CD4-positive, alpha-beta T cell treated with Interleukin-15 for 4 hours (primary cell): ENCODE measurements at places on chromosomes 13 and 19.
A peak's percentile ranks its signal among the peaks of the same experiment; 100 is the strongest.

- DNase-seq: no peak
These were observed 1192.2 kb downstream of the EFNB2 start for GRCh38 chr13:105343134-105343806.

GRCh38 chr13:98664047-98664446, 87.1 kb upstream of the STK24 start:
- peak; percentile 22 for DNase-seq

DNA sequence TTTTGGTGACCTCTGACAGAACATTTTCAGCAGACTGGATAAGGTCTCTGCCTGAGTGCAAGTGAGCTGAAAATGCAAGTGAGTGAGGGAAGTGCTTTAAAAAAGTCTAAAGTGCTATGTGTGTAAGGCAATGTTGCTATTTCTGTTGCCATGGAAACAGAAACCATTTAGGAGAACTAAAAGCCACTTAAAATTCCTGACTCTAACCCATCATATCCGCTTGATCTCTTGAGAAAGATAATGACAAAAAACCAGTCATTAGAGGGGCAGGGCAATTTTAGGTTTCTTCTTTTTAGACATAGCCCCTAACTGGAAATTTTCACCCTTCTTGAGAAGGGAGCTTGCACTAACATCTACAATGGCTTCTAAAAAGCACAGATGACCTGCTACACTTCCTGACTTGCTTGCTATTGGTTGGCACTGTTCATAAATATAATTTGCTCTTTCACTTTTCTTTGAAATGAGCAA, at the start of gene CYSLTR2:
CYSLTR2 (plus strand) TSS at position 458 of the 468 bp plus-strand sequence. CDS start 52,889 bp downstream, outside the sequence.
- peak; percentile 90 for DNase-seq

- no peak for DNase-seq
These were observed 10.4 kb upstream of the GIPR start for GRCh38 chr19:45657520-45658167.

DNA sequence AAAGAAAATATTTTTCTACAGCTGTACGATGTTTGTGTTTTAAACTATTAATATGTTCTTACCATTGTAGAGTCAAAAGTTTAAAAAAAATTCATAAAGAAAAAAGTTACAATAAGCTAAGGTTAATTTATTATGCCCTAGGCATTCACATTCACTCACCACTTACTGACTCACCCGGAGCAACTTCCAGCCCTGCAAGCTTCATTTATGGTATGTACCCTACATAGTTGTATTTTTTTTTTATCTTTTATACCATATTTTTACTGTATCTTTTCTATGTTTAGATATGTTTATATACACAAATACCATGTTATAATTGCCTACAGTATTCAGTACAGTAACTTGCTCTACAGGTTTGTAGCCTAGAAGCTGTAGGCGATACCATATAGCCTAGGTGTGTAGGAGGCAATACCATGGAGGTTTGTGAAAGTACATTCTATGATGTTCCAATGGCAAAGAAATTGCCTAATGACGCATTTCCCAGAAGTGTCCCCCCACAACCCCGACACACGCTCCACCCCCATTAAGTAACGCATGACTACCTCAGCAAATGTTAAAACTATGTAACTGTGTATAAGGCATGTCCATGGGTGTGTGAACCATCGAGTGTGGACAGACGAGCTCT, 60.4 kb downstream of the SLITRK6 start:
- no peak for DNase-seq

DNA sequence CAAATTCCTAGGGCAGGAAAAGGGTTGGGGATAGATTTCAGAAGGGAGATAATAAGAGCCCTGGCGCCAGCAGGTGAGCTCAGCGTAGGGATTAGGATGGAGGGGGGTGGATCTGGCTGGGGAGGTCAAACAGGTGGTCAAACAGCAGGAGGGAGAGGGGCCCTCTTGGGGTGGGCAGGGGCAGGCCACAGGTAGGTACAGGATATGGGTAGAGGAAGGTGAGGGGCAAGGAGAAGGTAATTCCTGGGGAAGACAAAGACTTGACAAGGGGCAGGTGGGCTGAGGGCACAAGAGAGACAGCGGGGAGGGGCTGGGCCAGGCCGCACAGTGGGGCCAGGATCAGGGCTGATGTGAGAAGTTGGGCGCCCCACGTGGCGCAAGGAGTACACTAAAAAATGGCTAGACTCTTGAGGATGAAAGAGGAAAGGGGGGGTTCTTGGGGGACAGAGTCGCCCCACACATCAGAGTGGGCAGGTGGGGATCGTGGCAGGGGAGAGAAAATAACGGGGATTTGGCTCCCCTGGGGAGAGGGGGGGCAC, 713 bp downstream of the KRI1 start:
- DNase-seq: peak; percentile 48

DNA sequence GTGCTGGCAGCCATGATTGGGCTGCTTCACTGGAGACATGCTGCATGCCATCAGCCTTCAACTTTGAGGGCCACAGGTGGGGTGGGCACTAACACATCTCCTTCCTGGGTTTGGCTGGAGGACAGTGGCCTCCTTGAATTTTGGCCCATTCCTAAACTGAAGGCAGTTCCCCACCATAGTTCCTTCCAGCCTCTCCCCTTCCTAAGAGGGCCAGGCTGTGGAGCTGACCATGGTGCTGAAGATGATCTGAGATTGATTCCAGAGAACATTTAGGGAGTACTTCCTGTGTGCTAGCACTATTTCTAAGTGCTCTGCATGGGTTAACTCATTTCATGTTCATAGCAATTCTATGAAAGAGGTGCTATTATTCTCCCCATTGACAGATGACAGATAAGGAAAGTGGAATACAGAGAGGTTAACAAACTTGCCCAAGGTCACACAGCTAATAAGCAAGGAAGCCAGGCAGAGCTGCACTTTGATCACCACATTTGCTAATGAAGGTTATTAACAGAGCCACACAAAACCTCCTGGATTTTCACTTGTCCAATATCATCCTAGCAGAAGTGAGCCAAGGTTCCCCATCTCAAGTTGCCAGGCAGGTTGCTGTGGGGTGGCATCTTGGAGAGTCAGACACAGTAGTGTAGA, 175.3 kb downstream of the ZIC5 start:
- DNase-seq: no peak

- DNase-seq: peak; percentile 79
These were observed 661 bp upstream of the MIR17HG start for GRCh38 chr13:91346850-91347201.

- no peak for DNase-seq
These were observed 733 bp upstream of the CD320 start for GRCh38 chr19:8308891-8309291.

GRCh38 chr13:112186091-112186490, 119.1 kb downstream of the SOX1 start:
- DNase-seq: no peak

GRCh38 chr19:15180451-15181390, 20.1 kb downstream of the NOTCH3 start:
- no peak for DNase-seq

DNA sequence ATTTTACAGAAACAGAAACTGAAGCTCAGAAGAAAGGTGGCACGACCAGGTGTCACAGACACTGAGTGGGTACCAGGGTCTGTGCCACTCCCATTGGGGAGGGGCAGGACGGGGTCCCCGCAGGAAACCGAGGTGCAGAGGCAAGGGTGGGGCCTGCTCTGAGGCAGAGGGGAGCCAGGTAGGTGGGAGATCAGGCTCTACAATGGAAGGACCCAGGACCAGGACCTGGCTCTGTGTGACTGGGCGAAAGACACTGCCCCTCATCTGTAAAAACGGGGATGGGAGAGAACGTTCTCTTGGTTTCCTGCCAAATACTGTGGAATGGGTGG, 2.8 kb downstream of the PTGIR start:
- no peak for DNase-seq

- no peak for DNase-seq
These were observed 14.8 kb upstream of the PROZ start for GRCh38 chr13:113143466-113144254.

GRCh38 chr13:43272851-43273250, 249.5 kb downstream of the DNAJC15 start:
- no peak for DNase-seq

DNA sequence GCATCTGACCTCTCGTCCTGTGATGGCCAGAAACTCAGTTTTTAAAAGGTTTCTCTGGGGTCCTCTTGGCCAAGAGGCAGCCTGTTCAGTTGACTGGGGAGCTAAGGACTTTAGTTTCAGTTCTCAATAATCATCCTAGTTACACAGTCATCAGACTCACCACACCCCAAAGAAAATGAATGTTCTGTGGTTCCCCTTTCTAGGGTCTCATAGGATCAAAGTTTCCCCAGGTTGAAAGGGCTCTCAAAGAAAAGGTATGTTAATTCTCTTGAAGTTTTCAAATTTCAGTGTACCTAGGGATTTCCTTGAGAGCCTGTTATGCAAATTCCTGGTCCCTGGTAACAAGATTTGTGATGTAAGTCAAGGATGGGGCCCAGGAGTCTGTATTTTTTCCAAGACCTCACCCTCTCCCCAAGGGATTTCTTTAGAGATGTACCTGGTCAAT, 94.9 kb downstream of the FAM216B start:
- DNase-seq: no peak
